Effector memory CD4-positive, alpha-beta T cell (primary cell): ENCODE measurements at places on chromosomes 5 and 9.

DNA sequence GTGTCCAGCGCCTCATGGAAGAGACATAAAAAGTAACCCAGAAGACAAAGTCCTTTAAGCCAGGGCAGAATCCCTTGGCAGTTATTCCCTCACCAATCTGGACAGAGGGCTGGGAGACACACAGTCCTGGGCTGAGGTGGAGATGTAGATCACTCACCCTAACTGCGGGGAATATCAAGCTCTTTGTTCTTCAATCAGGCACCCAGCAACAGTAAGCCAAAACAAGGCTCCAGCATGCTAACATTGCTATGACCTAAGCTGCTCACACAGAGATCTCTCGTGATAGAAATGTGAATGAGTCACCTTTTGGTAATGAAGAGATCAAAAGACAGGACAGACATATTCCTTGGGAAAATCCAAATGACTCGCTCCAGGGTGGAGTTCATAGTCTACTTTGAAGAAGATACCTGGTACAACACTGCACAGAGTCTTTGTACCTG, 101.3 kb downstream of the FBN2 start:
- DNase-seq, result no peak

DNA sequence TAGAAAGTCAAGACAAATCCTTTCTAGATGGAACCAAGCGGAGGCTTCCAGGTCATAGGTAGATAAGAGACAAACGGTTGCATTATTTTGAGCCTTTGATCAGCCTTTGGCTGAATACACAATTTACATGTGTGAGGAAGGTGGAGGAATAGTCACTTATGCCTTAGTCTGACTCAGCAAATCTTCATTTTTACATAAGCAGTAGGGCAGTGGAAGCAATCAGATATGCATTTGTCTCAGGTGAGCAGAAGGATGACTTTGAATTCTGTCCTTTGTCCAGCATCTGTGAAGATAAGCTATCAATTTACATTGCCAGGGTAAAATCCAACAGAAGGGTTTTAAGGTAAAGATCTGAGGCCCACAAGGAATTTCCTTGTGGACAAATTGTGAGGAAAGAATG, 23.8 kb downstream of the TUSC1 start:
- DNase-seq, result no peak

DNA sequence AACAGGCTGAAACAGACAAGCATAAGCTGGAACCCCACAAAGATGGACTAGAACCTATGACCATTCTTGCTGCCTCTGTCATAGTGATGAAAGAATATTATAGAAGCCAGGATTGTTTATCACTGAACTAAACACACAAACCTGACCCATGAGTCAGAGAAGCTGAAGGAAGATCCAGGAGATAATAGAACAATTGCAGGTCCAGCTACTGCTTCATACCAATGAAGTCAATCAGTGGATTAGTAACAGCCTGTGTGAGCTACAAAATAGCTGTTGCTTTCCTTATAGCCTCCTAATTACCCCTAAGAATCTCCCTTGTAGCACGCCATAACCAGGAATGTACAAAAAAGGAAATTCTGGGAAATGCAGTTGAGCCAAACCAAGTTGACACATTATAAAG, 459.9 kb upstream of the ZNF462 start:
- DNase-seq, result no peak

DNA sequence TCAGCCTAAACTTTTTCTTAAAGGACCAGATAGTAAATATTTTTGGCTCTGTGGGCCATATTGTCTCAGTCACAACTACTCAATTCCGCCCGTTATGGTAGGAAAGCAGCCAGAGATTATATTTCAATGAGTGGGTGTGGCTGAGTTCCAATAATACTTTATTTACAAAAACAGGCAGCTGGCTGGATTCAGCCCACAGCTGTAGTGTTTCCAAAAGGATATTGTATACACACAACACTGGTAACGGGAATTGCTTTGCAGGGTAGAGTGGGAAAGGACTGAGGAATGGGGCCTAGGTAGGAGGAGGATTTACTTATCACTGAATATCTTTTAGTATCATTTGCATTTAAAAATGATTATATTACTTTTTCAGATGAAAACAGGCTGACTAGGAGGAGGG, 21.0 kb downstream of the GCNT4 start:
- DNase-seq, result no peak

GRCh38 chr5:128869970-128870369, 95.3 kb upstream of the SLC27A6 start:
- no peak for DNase-seq

DNA sequence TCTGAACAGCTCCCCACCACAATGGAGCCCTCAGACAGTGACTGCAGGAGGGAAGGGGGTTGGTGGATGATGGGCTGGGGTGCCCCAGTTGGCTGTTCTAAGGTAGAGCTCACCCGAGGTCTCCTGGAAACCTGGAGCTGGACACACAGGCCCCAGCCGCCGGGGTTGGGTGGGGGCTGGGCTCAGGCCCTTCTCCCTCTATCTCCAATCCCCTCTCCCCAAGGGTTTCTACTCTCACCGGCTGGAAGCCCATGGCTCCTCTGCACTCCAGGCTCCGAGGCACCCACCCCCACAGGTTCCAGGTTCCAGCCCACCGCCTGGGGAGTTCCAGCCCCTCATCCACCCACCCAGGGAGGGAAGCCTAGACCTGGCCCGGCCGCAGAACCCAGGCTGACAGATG, 766 bp downstream of the NR5A1 start:
- no peak for DNase-seq

- DNase-seq, result no peak
These were observed 146.5 kb downstream of the AOPEP start for GRCh38 chr9:94872891-94873511.

DNA sequence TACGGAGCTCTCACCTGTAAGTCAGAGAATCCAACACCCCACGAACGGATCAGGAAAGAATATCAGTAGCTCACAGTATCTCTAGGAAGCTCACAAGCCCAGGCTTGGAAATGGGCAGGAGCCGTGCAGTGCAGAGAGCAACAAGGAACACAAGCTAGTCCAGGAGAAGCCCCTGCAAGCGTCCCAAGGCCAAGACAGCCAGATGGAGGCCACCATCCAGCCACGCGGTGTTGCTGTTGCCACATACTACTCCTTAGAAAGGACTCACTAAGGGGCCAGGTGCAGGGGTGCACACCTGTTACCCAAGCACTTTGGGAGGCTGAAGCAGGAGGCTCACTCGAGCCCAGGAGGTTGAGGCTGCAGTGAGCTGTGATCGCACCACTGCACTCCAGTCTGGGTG, 15.4 kb upstream of the VAV2 start:
- no peak for DNase-seq

DNA sequence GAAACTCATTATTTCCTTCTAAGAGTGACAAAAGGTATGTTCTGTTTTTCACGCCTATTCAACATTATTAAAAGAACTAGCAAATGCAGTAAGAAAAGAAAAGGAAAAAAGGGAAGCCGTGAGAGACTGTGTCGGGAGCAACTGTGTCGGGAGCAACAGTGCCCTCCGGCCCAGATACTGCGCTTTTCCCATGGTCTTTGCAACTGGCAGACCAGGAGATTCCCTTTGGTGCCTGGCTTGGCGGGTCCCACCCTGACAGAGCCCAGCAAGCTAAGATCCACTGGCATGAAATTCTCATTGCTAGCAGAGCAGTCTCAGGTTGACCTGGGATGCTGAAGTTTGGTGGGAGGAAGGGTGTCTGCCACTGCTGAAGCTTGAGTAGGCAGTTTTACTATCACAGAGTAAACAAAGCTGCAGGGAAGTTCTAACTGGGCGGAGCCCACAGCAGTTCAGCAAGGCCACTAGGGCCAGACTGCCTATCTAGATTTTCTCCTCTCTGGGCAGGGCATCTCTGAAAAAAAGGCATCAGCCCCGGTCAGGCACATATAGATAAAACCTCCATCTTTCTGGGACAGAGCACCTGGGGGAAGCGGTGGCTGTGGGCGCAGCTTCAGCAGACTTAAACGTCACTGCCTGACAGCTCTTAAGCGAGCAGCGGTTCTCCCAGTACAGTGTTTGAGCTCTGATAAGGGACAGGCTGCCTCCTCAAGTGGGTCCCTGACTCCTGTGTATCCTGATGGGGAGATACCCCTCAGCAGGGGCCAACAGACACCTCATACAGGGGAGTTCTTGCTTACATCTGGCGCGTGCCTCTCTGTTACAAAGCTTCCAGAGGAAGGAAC, 1237.4 kb upstream of the CDH18 start:
- DNase-seq, result no peak

- DNase-seq, result no peak
These were observed 24.4 kb upstream of the ICE1 start for GRCh38 chr5:5398071-5398470.

- no peak for DNase-seq
These were observed 23.3 kb upstream of the MGAT1 start for GRCh38 chr5:180825768-180826525.

DNA sequence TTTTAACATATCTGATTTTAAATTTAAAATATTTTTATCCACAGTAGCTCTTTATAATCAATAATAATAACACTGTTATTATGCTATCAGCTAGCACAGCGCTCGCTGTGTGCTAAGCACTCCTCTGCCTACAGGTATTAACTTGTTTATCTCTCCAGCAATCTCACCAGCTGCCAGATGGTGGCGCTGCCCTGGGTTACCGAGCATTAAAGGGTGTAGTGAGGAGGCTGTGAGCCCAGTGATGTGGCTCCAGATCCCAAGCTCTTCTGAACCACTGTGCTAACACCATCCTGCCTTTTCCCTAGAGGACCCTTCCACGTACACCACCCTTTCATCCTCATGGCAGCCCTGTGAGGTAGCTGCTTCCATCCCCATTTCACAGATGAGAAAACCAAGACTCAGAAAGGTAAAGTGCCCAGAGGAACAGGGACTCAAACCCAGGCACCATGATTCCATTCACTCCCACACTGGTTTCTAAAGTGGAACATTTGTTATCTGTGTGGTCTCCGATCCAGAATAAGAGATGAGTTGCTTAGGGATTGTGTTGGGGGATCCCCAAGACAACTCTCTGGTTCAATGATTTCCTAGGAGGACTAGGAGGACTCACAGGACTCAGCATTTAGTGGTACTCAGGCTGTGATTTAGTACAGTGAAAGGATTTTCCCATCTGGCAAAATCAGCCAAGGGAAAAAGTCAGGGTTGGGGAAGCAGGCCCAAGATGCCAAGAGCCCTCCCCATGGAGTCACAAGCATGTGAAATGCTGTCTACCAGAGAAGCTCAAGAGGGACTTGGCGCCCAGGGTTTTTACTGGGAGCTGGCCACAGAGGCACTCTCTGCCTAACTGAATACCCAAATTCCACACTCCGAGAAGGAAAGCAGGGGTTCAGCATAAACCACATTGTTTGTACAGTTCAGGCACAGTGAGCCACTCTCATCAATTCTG, 7.0 kb downstream of the IGFBPL1 start:
- DNase-seq, result no peak

- no peak for DNase-seq
These were observed 42.7 kb downstream of the CYLC2 start for GRCh38 chr9:103037508-103038477.

- DNase-seq, result no peak
These were observed 409.2 kb downstream of the HTR1A start for GRCh38 chr5:63553073-63553472.

GRCh38 chr5:159906943-159907342, 9.3 kb upstream of the ADRA1B start:
- no peak for DNase-seq

DNA sequence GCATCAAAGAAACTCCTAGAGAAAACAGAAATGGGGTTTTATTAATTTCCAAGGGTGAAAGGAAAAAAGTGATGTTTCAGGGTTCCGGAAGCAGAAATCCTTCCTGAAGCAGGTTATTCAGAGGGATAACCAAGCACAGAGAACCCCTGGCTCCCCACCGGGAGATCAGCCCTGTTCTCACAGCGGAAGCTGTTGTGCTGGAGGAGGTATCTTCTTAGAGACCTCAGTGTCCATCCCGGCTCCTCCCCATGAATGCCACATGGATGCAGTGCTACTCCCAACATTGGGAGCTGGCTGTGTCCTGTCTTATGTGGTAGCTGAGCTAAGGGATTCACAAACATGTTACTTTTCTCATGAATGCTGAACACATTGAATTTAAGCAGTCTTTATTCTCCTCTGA, 80.9 kb upstream of the IRX2 start:
- no peak for DNase-seq

DNA sequence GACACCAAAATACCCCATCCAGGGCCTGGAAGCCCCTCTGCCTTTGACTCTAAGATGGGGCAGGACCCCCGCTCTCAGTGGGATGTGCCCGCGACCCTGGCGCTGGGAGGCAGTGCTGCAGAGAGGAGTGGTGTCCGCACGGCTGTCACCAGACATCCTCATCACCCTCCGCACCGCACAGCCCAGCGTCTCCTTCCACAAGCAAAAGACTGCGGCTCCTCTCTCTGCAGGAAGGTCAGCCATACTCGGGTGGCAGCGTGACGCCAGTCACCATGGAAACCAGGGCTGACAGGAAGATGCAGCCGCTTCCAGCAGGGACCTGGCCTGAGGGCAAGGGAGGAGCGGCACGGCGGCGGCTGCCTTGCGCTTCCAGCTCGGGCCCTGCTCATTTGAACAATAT, 17.1 kb upstream of the SLC6A3 start:
- DNase-seq, result no peak

GRCh38 chr5:169424670-169425378, 123.9 kb upstream of the SLIT3 start:
- DNase-seq, result no peak

GRCh38 chr5:93342563-93343061, 238.4 kb downstream of the NR2F1-AS1 start:
- no peak for DNase-seq

DNA sequence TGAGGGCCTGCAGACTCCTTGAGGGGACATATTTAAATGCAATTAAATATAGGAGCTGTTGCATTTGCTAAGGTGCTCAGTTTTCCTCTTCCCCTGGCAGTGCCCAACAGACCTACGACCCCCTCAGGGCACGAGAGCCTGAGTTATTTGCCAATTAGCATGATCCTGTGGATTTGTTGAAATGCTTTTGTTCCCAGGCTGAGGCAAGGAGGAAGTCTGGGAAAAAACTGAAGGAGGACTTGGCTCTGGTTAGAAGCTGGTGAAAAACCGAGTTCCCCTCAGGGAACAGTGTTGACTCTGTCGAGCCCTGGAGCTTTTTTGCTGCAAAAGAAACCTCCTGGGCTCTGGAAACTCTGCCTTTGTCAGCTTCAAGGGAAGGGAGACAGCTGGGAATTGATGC, 103.6 kb upstream of the SHB start:
- no peak for DNase-seq

- no peak for DNase-seq
These were observed 317.1 kb upstream of the CLINT1 start for GRCh38 chr5:158175934-158176481.

GRCh38 chr5:126881821-126882600, 105.1 kb downstream of the LMNB1 start:
- DNase-seq, result no peak

DNA sequence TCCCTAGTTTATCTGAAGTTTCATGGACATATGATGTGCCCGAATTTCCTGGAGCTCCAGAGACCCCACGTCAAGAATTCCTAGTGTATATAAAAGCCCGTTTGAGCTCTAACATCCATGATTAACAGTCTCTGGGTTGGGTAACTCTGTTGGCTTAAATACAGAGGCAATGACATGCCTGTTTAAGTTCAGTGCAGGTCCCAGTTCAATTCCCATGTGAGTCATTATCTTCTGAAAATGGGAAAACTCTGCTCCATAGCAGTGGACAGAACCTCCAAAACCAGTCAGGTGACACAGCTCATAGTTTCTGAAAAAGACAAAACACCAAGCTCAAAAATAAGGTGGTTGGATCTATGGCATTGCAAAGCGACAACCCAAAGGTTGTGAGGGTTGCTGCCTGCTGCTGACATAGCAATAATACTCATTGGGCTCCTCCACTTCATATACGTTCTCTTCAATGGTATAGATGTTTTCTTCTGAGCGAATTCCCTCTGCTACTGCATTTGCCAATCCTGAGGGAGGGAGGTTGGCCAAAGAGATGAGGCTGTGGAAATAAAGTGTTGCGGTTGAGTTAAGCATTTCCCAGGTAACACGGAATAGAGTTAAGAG, 22.0 kb downstream of the HAVCR2 start:
- DNase-seq, result no peak

- no peak for DNase-seq
These were observed 493.9 kb upstream of the CDH9 start for GRCh38 chr5:27532305-27532704.
